Kasumi-1 (cell line): ENCODE measurements at places on chromosomes 16 and 17.
A peak's percentile ranks its signal among the peaks of the same experiment; 100 is the strongest.

GRCh38 chr16:11564046-11564926 is 22.4 kb downstream of the LITAF start:
- DNase-seq, result no peak

DNA sequence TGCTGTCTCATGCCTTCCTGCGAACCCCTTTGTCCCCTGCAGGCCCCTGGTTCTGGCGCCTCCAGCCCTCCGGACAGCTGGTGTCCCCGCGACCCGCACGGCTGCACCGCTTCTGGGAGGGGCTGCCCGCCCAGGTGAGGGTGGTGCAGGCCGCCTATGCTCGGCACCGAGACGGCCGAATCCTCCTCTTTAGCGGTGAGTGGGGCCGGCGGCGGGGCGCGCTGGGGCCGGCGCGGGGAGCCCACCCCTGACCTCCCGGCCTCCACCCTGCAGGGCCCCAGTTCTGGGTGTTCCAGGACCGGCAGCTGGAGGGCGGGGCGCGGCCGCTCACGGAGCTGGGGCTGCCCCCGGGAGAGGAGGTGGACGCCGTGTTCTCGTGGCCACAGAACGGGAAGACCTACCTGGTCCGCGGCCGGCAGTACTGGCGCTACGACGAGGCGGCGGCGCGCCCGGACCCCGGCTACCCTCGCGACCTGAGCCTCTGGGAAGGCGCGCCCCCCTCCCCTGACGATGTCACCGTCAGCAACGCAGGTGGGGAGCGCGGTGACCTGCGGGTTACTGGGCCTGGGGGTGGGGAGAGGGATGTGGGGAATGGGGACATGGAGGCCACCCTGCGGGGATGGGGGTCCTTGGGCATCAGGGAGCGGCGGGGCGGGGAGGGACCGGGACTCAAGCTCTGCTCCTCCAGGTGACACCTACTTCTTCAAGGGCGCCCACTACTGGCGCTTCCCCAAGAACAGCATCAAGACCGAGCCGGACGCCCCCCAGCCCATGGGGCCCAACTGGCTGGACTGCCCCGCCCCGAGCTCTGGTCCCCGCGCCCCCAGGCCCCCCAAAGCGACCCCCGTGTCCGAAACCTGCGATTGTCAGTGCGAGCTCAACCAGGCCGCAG is 7.1 kb upstream of the IL32 start:
- peak; percentile 10 for DNase-seq

- no peak for DNase-seq
These were observed 56.7 kb downstream of the GRB7 start for GRCh38 chr17:39794249-39794970.

DNA sequence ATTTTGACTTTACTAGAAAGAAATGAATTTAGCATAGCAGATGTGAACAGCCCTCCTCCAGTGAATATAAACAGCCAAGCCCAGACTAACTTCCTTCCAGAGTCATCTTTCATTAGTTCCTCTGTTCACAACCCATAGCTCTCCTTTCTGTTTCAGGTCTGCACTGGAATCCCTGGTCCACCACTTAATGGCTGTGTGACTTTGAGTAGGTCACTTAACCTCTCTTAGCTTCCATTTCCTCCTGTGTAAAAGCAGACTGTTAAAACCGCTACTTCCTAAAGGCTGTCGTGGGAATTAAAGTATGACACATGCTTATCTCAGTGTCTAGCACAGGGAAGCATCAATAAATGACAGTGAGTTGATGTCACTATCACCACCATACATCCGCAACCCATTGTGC is 7.5 kb downstream of the SLC6A4 start:
- no peak for DNase-seq
